ENCODE measurements at places on chromosomes 5 and 9.
A peak's percentile ranks its signal among the peaks of the same experiment; 100 is the strongest.

DNA sequence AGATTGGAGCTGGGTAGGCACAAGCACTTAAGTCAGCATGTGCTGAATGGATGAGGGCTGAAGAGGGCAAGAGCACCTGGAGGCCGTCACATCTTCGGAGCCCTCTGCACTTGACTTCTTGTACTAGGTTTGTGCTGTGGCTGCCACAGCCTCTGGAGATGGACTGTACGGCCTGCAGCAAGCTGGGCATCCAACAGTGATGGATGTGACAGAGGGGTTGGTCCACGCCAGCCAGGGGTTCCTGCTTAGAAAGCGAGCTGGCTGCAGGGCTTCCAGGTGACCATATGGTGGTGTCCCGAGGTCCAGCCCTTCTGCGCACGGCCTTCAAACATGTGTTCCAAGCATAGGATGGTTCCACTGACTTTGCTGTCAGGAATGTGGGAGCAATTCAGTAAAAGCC lies 65.1 kb upstream of the PHYKPL start:
- DNase-seq, result no peak
- no peaks in the 10 kb centered on the region for H3K36me3 ChIP-seq
- peaks cover 37% of the 10 kb centered on the region for H3K27me3 ChIP-seq
- no peak overlapping the region for H3K4me3 ChIP-seq

DNA sequence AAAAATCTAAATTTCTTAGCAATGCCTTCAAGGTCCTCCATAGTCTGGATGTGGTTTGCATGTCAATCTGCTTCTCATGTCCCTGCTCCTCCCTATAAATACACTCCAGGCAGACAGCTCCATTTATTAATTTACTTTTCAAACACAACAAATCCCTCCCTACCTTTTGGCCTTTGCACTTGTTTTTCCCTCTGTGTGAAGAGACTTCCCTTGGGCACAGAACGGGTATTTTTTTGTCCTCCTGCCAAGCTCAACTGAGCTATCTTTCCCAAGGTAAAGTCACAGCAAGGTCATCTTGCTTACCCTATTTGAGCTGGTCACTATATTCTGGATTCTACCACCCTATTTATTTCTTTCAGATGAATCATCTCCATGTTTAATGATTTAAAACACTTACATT lies 159.6 kb upstream of the ANKH start:
- DNase-seq, result no peak
- H3K27me3 ChIP-seq, result peaks cover 58% of the 10 kb centered on the region

- DNase-seq, result no peak
- H3K27ac ChIP-seq, result no peak overlapping the region
- no peaks in the 10 kb centered on the region for H3K27me3 ChIP-seq
These were observed 45.9 kb downstream of the TEK start for GRCh38 chr9:27154908-27155307.

GRCh38 chr5:36056422-36056821 lies 10.3 kb downstream of the UGT3A2 start:
- H3K4me3 ChIP-seq, result no peak overlapping the region
- no peaks in the 10 kb centered on the region for H3K27me3 ChIP-seq
- no peak for DNase-seq

DNA sequence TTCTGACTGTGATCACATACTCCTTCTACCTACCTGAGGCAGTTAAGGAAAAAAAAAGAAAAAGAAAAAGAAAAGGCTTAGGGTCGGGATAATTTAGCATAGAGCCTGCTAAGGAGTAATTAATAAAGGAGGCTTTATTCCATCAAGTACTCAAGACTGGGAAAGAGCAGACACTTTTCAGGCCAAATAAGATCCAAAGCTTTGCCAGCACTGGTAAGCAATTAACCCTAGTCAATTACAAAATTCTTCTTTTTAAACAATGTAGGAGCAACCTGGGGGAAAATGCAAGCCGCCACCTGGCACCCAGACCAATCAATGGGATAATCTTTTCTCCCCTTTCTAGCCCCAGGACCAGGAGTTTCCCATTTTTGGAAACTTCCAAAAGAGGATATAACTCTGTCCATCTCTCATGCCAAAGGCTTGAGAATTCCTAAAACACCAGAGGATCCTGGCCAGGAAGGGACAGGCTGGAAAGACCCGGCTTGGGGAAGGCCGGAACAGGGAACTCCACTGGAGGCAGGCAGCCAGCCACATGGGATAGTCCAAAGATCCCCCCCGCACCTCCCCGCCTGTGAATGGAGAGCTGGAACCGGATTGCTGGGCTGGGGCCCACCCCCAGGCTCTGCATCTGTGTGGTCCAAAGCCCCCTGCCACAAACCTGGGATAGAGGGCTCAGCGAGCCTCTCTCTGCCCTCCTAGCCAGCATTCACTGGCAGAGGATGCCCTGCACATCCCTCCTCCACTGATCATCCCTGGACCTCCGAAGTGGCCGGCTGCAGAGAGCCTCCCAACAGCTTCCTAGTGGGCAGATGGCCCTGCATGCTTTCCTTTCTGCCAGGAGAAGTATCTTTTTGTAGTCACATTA lies 117.8 kb downstream of the ZNF354C start:
- peaks cover 5% of the 10 kb centered on the region for H3K36me3 ChIP-seq
- no peak overlapping the region for H3K27ac ChIP-seq
- no peaks in the 10 kb centered on the region for H3K27me3 ChIP-seq
- DNase-seq, result no peak
- no peak overlapping the region for H3K4me3 ChIP-seq

GRCh38 chr5:30050056-30050815 lies 1143.2 kb upstream of the CDH6 start:
- H3K4me3 ChIP-seq, result no peak overlapping the region
- H3K36me3 ChIP-seq, result no peaks in the 10 kb centered on the region
- H3K27me3 ChIP-seq, result no peaks in the 10 kb centered on the region
- H3K4me1 ChIP-seq, result no peaks in the 10 kb centered on the region
- no peak for DNase-seq
- no peak overlapping the region for H3K27ac ChIP-seq

DNA sequence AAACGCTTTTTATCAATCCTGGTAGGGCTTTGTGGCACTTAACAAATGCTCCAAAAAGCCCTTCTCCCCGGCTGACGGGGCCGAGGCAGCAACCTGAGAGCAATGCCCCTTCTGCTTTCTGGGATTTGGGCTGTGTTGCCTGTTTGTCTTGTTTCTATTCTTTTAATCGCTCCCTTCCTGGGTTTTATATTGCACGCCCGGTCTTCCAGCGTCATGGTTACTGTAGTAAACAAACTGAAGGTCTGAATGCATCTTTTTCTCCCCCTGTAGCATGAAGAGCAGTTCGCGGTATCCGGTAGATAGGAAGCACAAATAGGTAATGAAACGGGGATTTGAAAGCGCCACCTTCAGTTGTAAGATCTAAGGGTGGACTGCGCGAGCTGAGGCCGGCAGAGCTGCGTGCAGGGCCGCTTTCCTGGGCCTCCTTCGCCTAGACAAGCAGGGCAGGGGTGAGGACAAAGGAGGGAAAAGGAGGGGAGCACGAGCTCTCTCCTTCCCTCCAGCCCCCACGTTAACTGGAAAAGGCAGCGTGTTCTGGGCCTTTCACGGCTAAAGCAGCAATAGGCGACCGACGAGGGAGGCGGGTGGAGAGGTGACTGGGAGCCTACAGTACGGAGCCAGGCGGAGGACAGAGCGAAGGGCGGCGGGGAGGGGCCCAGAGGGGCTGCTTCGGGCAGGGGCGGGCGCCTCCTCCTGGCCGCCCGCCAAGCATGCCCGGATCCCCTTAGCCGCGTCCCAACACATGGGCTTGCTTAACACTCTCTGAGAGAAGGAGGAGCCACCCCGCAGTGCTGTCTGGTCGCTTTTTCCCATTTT lies 49.3 kb upstream of the ZNF366 start:
- H3K27me3 ChIP-seq, result no peaks in the 10 kb centered on the region
- H3K4me1 ChIP-seq, result peaks cover 25% of the 10 kb centered on the region
- peak; percentile 55 for DNase-seq
- peaks cover 5% of the 10 kb centered on the region for H3K36me3 ChIP-seq
- H3K27ac ChIP-seq, result peak overlapping the region; percentile 59

GRCh38 chr9:69253057-69253456 lies 72.0 kb upstream of the ENTREP1 start:
- no peak for DNase-seq
- H3K36me3 ChIP-seq, result peaks cover 44% of the 10 kb centered on the region
- H3K27ac ChIP-seq, result no peak overlapping the region
- no peaks in the 10 kb centered on the region for H3K27me3 ChIP-seq
- no peak overlapping the region for H3K4me3 ChIP-seq

Measured in Calu3 (cell line).